CD4-positive, CD25-positive, alpha-beta regulatory T cell (primary cell): ENCODE measurements at places on chromosomes 1 and 21. TPM values are rescaled to one million over a fixed set of nuclear protein-coding genes. Genes with fewer than 3 reads are reported as not detected.

GRCh38 chr21:42188663-42189062 lies 30.3 kb upstream of the ABCG1 start:
- DNase-seq, result no peak

PPIAL4G gene
- not detected for polyA plus RNA-seq

GRCh38 chr1:33346533-33346926 lies 25.6 kb upstream of the A3GALT2 start:
- DNase-seq, result no peak

OR14A2 gene
- polyA plus RNA-seq, result not detected

KRTAP12-2 gene
- not detected for polyA plus RNA-seq

- DNase-seq, result no peak
Observed at GRCh38 chr1:202578565-202578964, 131.7 kb downstream of the SYT2 start.

TMEM63A gene
- 70.3 TPM for polyA plus RNA-seq
